Endothelial cell (in vitro differentiated cells): ENCODE measurements at places on chromosomes 5 and 9. TPM values are rescaled to one million over a fixed set of nuclear protein-coding genes. Genes with fewer than 3 reads are reported as not detected.
A peak's percentile ranks its signal among the peaks of the same experiment; 100 is the strongest.

DNA sequence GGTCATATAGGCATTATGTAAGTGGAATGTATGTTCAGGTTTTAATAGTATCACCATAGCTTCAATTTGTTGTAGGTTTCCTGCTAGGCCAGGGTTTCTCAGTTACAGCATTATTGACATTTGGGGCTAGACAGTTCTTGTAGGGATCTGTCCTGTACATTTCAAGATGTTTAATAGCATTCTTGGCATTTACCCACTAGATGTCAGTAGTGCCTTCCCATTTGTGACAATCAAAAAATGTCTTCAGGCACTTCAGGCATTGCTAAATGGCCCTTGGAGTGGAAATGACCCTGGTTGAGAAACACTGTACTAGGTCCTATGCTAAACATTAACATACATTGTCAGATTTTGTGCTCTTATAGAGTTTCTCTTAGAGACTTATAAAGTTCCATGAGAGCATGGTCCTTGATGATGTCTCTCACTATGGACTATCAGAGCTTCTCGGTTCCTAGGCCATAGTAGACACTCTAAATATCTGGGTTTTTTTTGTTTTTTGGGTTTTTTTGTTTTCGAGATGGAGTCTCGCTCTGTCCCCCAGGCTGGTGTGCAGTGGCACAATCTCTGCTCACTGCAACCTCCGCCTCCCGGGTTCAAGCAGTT, 1.4 kb downstream of the KIF20A start:
- H3K36me3 ChIP-seq: peaks cover 22% of the 10 kb centered on the region
- peaks cover 7% of the 10 kb centered on the region for H3K4me1 ChIP-seq
- DNase-seq: peak; percentile 13
- no peaks in the 10 kb centered on the region for H3K27me3 ChIP-seq

DNA sequence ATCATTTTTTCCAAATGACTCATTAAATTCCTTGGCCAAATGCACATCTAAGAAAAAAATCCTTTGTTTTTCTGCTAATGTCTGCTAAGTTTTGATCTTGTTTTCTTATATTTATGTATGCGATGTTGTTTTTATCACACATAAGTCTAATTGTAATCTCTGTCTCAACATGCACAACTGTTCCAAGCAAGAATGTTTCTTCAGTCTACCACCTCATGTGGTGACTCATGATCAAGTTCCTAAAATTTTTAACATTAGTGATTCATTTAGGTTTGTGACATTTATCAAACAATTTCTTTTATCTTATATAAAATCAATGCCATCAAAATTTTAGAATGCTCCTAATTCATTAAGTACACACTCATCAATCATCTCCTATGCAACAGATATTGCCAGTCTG, 763.9 kb upstream of the FAM174A start:
- no peak for DNase-seq
- no peaks in the 10 kb centered on the region for H3K36me3 ChIP-seq
- H3K4me1 ChIP-seq: no peaks in the 10 kb centered on the region
- no peak overlapping the region for H3K27ac ChIP-seq

- DNase-seq: no peak
- no peaks in the 10 kb centered on the region for H3K36me3 ChIP-seq
- no peaks in the 10 kb centered on the region for H3K27me3 ChIP-seq
- no peak overlapping the region for H3K27ac ChIP-seq
- H3K4me3 ChIP-seq: no peak overlapping the region
These were observed 3.5 kb upstream of the KCNN2 start for GRCh38 chr5:114358329-114358728.

- no peaks in the 10 kb centered on the region for H3K36me3 ChIP-seq
- DNase-seq: no peak
- no peaks in the 10 kb centered on the region for H3K4me1 ChIP-seq
- H3K27me3 ChIP-seq: peaks cover 3% of the 10 kb centered on the region
These were observed 196.7 kb downstream of the TENT4A start for GRCh38 chr5:6909901-6910300.

TAF11L5 gene
- total RNA-seq: not detected

- H3K27me3 ChIP-seq: peaks cover 2% of the 10 kb centered on the region
- H3K4me1 ChIP-seq: no peaks in the 10 kb centered on the region
- no peak overlapping the region for H3K27ac ChIP-seq
These were observed 1.4 kb downstream of the SLC36A2 start for GRCh38 chr5:151345808-151346478.

GRCh38 chr9:71589612-71590011, 178.7 kb downstream of the CEMIP2 start:
- no peak overlapping the region for H3K4me3 ChIP-seq
- H3K36me3 ChIP-seq: no peaks in the 10 kb centered on the region
- H3K27ac ChIP-seq: no peak overlapping the region
- H3K27me3 ChIP-seq: peaks cover 2% of the 10 kb centered on the region
- H3K4me1 ChIP-seq: peaks cover 6% of the 10 kb centered on the region

DNA sequence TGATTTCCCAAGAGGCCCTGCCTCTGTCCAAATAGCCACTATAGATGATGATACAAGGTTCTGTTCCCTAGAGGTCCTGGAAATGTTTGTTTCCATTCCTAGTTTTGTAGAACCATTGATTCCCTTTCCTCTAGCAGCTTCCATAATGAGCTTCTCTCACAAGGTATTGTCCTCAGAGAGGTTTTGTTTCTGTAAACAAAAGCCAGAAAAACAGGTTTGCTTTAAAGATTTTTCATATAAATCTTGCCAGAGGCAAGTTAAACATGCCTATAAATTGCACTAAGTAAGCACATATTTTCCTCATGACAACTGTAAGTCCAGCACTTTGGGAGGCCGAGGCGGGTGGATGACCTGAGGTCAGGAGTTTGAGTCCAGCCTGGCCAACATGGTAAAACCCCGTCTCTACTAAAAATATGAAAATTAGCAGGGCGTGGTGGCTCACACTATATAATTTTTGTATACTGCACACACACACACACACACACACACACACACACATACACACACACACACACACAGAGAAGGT, 1787.7 kb downstream of the EFNA5 start:
- no peaks in the 10 kb centered on the region for H3K4me1 ChIP-seq
- H3K27ac ChIP-seq: no peak overlapping the region
- no peak for DNase-seq
- no peaks in the 10 kb centered on the region for H3K36me3 ChIP-seq
- no peaks in the 10 kb centered on the region for H3K27me3 ChIP-seq
- no peak overlapping the region for H3K4me3 ChIP-seq

DNA sequence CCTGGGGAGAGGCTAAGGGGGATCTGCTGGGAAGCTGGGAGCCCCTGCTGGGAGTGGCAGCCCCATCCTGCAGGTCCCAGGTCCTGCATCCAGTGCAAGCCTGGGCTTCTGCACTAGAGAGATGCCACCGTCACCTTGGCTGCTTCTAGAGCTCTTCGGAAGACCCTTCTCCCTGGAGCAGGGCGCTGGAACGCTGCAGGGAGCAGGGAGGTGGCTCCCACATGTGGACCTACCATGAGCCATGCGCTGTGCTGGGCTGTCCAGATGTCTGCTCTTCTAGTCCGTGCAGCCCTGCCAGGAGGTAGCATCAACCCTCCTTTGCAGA, 90.9 kb upstream of the PHYKPL start:
- H3K27me3 ChIP-seq: peaks cover 7% of the 10 kb centered on the region
- peaks cover 15% of the 10 kb centered on the region for H3K4me1 ChIP-seq
- no peaks in the 10 kb centered on the region for H3K36me3 ChIP-seq
- DNase-seq: no peak

CEL gene
- total RNA-seq: 4.2 TPM

SMIM27 gene
- 8.0 TPM for total RNA-seq

MAMDC2 gene
- total RNA-seq: 0.10 TPM

- no peak for DNase-seq
- H3K4me3 ChIP-seq: no peak overlapping the region
- no peak overlapping the region for H3K27ac ChIP-seq
- H3K4me1 ChIP-seq: no peaks in the 10 kb centered on the region
These were observed 239.0 kb downstream of the FSTL4 start for GRCh38 chr5:133373121-133373870.

- no peaks in the 10 kb centered on the region for H3K36me3 ChIP-seq
- peaks cover 12% of the 10 kb centered on the region for H3K27me3 ChIP-seq
- DNase-seq: no peak
- H3K4me1 ChIP-seq: peaks cover 5% of the 10 kb centered on the region
- H3K4me3 ChIP-seq: no peak overlapping the region
- H3K27ac ChIP-seq: no peak overlapping the region
These were observed 49.4 kb upstream of the KCNMB1 start for GRCh38 chr5:170438581-170438980.

DNA sequence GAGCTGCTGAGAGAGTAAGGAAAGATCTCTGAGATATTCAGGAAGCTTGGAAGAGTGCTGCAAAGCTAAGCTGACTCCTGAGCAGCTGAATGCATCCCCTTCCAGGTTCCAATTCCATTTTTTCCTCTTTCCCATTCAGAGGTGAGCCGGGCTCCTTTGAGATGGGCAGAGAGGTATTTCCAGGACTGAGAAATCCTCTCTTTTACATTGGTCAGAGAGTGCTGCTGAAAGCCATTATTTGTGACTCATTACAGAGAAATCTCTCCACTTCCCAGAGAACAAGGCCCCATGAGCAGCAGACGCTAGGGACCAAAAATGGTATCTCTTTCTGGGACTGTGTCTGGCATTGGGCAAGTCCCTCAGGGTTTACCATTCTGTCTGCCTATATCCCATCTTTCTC, 3.7 kb downstream of the MCTP1 start:
- DNase-seq: no peak
- no peaks in the 10 kb centered on the region for H3K36me3 ChIP-seq

- H3K27me3 ChIP-seq: peaks cover 2% of the 10 kb centered on the region
- no peak overlapping the region for H3K27ac ChIP-seq
- no peak overlapping the region for H3K4me3 ChIP-seq
- no peaks in the 10 kb centered on the region for H3K4me1 ChIP-seq
These were observed 66.4 kb downstream of the RETREG1 start for GRCh38 chr5:16550316-16550952.

ENTPD8 gene
- 0.21 TPM for total RNA-seq

DNA sequence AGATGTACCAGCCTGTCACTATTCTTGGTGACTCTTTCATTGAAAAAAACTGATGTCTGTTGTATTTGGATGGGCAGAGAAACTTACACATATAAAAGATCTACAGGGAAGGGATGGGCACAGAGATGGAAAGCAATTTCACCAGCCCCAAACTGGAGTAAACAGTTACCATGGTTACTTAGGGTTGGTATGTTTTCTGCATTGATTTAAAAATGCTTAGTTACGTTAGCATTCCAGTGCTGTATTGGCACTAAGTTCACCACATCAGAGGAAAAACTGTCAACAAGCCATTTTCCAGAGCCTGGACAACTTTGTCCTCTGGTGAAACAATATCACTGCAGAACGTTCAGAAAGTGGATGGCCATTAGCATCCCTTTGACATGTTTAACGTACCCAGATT, 28.0 kb downstream of the MARCHF3 start:
- no peaks in the 10 kb centered on the region for H3K36me3 ChIP-seq
- peaks cover 8% of the 10 kb centered on the region for H3K4me1 ChIP-seq
- no peak for DNase-seq
- H3K27me3 ChIP-seq: no peaks in the 10 kb centered on the region
- peak overlapping the region; percentile 33 for H3K27ac ChIP-seq

DNA sequence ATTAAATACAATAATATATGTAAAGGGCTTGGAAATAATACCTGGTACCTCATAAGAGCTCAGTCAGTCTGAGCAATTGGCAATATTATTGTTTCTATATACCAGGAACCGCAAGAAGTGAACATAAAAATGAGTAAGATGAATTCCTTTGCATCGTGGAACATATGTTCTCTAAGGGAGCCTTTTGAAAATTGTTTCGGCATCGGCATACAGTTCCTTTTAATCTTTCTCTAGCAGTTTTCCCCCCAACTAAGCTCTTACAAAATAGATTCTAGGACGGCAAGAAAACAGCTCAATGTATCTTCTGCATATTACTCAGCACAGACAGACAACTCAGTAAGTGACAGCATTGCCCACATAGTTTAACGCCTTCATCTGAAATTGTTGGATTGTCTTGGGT, 426.6 kb upstream of the WWC1 start:
- no peak overlapping the region for H3K27ac ChIP-seq
- peaks cover 4% of the 10 kb centered on the region for H3K36me3 ChIP-seq
- no peak for DNase-seq
- H3K27me3 ChIP-seq: peaks cover 3% of the 10 kb centered on the region

DNA sequence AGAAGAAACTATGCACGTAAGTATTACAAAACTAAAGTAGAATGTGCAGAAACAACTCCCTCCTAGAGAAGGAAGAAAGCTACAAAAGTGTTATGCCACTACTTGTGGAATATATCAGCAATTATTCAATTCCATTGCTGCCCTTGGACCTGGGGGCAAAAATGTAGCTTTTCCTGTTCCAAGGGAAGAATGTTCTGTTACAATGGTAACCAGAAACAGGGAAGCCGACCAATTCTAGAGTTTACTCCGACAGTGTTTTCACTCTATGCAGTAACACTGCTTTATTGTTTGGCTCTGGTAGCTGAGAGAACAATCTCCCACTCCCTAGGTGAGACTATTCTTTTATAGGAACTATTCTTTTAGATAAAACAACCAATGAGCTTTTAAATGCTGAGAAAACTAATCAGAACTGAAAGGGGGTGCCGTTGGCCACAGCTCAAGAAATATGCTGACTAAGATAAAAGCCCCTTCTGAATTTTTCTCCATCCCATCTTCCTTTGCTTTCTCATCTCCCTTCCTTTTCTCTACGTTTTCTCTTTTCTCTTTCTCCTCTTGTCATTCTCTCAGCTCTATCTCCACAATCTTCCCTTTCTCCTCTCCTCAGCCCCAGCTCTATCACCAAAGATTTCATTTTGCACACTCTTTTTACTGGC, 54.1 kb downstream of the SLC1A3 start:
- H3K27me3 ChIP-seq: peaks cover 3% of the 10 kb centered on the region
- no peak overlapping the region for H3K4me3 ChIP-seq
- peaks cover 16% of the 10 kb centered on the region for H3K4me1 ChIP-seq
- H3K27ac ChIP-seq: no peak overlapping the region
- no peak for DNase-seq
- H3K36me3 ChIP-seq: no peaks in the 10 kb centered on the region

DNA sequence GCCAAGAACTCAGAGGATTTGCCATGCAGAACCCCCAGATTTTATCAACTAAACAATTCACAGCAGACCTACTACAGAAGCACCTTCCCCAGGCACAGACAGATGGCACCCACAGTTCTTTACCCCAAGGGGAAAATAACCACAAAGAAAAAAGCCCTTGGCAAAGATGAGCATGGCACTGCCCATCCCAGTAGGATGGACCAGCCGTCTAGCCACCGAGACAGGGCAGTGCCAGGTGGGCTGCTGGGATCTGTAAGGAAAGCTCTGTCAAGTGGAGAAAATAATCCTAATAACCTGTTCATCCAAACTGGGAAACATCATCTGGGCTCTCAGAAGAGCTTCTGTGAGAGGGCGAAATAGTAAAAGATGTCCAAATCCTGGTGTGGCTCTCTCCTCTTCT, 130.0 kb downstream of the COL23A1 start:
- H3K36me3 ChIP-seq: peaks cover 5% of the 10 kb centered on the region
- peaks cover 3% of the 10 kb centered on the region for H3K27me3 ChIP-seq
- no peak overlapping the region for H3K4me3 ChIP-seq
- peaks cover 29% of the 10 kb centered on the region for H3K4me1 ChIP-seq

DNA sequence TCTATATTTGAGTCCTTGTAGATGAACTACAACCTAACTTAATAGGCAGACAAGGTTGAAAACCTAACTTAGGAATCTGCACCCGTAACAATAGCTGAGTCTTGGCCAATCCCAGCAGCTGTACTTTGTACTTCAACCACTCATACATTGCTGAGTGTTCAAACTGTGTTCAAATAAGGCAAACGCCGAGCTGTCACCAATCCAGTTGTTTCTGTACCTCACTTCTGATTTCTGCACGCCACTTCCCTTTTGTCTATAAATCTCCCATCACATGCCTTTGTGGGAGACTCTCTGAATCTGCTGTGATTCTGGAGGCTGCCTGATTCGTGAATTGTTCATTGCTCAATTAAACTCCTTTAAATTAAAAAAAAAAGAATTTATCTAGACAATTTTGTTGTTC, 167.8 kb upstream of the TUT7 start:
- H3K4me1 ChIP-seq: peaks cover 9% of the 10 kb centered on the region
- no peak overlapping the region for H3K4me3 ChIP-seq
- H3K27ac ChIP-seq: no peak overlapping the region
- no peak for DNase-seq
- H3K36me3 ChIP-seq: no peaks in the 10 kb centered on the region
- no peaks in the 10 kb centered on the region for H3K27me3 ChIP-seq
